ENCODE measurements at places on chromosomes 12 and 14. TPM values are rescaled to one million over a fixed set of nuclear protein-coding genes. Genes with fewer than 3 reads are reported as not detected.

C12orf56 gene
- 0.17 TPM for polyA plus RNA-seq

CD163 gene
- 13.0 TPM for polyA plus RNA-seq

- no peak for DNase-seq
Measured at GRCh38 chr12:108822497-108823205, 34.7 kb downstream of the SSH1 start.

CYP27B1 gene
- polyA plus RNA-seq, result 2.5 TPM

DNA sequence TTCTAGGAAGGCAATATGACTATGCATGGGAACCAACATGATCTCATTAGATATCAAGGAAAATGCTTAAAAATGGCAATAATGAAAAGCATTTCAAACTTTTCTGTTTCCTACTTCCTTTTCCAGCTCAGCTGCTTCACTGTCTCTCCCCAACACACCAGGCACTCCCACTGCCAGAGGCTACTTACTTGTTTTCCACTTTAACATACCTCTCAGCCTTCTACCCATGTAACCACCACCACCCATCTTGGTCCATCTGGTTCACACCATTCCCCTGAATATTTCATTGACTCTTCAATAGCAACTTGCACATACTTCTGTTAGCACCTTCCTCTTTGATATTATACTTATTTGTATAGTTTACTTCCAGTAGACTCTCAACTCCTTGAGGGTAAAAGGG lies 168.3 kb upstream of the NPAS3 start:
- DNase-seq, result no peak

- no peak for DNase-seq
Measured at GRCh38 chr12:26345471-26346003, 150.2 kb downstream of the SSPN start.

- DNase-seq, result no peak
Measured at GRCh38 chr12:85260447-85260846, 19.6 kb upstream of the ALX1 start.

PRDM4 gene
- polyA plus RNA-seq, result 27.0 TPM

DNA sequence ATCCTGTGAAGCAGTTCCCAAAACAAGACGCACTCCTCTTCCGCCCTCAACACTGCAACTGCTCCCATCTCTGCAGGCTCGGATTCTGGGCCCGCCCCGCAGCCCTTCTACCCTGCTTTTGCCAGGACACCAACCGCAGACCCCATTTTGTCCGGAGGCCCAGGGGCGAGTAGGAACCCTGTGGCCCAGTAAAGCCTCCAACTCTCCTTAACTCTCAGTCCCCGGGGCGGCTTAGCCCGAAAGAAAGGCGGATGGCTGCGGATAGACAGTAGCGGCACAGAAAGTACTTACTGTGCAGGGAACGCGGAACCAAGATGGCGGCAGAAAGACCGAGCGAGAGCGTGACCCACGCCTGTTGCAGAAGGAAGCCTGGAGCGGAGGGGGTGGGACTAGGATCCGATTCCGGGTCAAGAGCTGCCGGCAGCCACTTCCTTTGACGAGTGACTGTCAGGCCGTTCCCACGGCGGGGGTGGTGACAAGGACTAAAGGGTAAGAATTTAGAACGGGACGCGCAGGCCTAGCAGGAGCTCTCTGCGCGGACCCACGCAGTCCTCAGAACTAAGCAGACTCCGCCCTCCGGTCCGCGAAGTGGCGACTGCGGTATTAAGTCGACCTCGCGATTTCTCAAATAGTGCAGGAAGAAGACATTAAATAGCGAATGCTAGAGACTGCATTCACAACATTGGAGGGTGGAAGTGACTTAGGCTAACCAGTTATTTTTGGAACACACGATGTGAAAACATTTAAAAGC lies at the start of gene NACA:
Gene NACA (minus strand): TSS at position 328 of the 751 bp plus-strand sequence. CDS start 778 bp downstream, outside the sequence.
- peak; percentile 96 for DNase-seq

- DNase-seq, result peak; percentile 49
Measured at GRCh38 chr12:110224379-110225304, 56.4 kb upstream of the ATP2A2 start.

DLST gene
- polyA plus RNA-seq, result 95.0 TPM

DNA sequence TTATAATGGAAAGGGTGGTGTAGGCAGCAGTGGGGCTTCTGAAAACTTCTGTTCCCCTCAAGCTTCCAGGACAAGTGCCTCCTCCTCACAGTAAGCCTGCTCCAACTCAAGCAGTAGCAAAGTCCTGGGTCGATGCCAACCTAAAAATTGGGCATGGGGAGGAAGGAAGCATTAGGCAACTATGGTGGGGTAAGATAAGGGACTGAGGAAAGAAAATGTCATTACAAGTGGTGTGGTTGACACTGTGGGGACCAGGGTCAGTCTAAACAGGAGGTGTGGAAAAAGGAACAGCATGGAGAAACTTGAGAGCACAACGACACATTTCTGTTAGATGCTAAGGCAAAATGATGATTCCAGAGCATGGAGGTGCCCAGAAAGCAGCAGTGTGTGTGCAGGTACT lies 34.9 kb downstream of the WIF1 start:
- DNase-seq, result no peak

GRCh38 chr12:43158126-43158525 lies 393.9 kb downstream of the ADAMTS20 start:
- no peak for DNase-seq

OR4Q3 gene
- not detected for polyA plus RNA-seq

DNA sequence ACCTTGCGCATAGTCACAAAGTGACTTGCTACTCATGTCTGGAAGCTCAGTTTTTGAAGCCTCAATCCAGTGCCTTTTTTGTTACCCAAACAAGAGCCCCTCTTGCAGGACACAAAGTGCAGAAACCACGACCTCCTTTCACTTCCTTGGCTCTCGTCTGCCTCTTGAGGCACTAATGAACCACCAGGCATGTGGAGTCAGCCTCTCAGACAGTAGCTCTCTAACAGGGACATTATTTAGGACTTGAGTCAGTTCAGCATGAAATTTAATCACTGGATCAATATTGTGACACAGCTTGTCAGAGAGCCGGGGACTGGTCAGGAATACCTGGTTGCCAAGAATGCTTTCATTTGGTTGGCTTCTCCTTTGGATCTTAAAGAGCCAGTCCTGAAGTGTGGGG lies 46.7 kb downstream of the HSPB8 start:
- DNase-seq, result no peak

MARCHF9 gene
- polyA plus RNA-seq, result 16.5 TPM

DNA sequence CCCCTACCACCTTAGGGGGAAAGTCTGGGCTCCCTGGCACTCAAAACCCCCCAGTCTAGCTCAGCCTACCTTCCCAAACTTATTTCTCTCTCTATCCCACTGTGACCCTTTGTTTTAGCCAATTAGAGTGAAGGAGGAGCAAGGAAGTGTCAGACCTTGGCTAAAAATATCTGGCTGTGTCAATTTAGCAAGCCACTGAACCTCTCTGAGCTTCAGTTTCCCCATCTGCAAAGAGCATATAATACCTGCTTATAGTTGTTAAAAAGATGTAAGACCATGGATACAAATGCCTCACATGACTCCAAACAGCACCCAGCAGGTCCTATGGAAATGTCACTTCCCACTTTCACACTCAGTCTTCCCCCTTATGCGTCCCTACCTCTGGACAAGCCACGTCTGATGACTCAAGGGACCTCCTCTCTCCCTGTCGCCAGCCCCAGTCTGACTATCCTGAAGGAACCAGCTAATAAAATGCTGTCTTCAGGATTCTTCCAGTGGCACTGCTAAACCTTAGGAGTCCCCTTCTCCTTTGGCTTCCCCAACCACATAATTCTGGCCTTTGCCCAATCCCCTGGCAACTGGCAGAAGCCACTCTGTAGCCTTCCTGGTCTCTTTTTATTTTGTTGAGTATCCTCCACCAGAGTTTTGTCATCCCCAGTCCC lies 19.3 kb downstream of the FOXN3 start:
- no peak for DNase-seq

IFNG-AS1 gene
- polyA plus RNA-seq, result not detected

MAP1LC3B2 gene
- polyA plus RNA-seq, result 3.7 TPM

DNA sequence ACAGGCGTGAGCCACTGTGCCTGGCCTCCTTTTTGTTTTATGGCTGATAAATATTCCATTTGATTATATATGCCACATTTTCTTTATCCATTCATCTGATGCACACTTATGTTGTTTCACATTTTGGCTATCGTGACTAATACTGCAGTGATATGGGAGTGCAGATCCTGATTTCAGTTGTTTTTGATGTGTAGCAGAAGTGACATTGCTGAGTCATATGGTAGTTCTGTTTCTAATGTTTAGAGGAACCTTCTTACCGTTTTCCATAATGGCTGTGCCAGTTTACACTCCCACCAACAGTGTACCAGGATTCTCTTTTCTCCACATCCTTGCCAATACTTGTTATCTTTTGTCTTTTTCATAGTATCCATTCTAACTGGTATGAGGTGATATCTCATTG lies 235.9 kb downstream of the ERC1 start:
- no peak for DNase-seq

- no peak for DNase-seq
Measured at GRCh38 chr12:120225852-120226640, 25.1 kb upstream of the RPLP0 start.

- no peak for DNase-seq
Measured at GRCh38 chr12:81350309-81350708, 272.4 kb downstream of the ACSS3 start.

TSPAN19 gene
- 1.4 TPM for polyA plus RNA-seq

All from right lung (tissue), 10 donors.